ENCODE measurements at places on chromosomes 1 and 21.
A peak's percentile ranks its signal among the peaks of the same experiment; 100 is the strongest.

- DNase-seq, result no peak
Measured at GRCh38 chr1:213119794-213120193, 68.8 kb downstream of the RPS6KC1 start.

GRCh38 chr1:166738873-166739272, 100.4 kb upstream of the POGK start:
- no peak for DNase-seq

- no peak for DNase-seq
Measured at GRCh38 chr1:234476172-234476571, 2.8 kb downstream of the TARBP1 start.

GRCh38 chr1:35894183-35894582, 11.2 kb downstream of the AGO1 start:
- no peak for DNase-seq

GRCh38 chr1:59947047-59947938, 20.7 kb upstream of the CYP2J2 start:
- peak; percentile 13 for DNase-seq

- DNase-seq, result peak; percentile 38
Measured at GRCh38 chr1:119966020-119966419, 69.7 kb upstream of the ADAM30 start.

GRCh38 chr1:184803180-184803492, 48.5 kb upstream of the EDEM3 start:
- no peak for DNase-seq

DNA sequence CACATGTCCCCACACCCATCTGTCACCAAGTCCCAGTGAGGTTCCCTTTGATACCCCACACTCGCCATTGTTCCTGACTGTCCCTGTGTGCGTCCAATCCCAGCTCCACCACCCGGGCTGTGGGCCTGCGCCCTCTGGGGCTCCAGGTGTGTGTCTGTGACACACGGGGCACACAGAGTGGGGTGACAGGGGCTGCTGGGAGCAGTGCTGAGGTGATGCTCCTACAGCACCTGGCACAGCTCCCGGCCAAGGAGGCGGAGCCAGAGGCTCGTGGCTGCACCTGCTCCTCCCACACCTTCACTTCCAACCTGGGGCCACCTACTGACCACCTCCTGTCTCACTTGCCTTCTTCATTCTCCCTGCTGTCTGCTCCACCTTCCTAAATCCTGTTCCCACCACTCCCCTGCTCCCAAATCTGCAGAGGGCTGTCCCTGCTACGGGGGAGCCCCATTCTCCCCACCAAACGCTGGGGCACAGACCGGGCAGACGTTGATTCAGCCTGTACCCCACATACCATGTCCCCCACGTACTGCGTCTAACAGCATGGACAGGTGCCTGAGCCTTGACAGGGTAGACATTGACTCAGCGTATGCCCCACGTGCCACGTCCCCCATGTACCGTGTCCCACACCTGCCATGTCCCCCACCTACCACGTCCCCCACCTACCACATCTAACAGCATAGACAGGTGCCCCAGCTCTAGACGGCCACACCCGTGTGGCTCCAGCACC, 16.4 kb downstream of the WDR4 start:
- no peak for DNase-seq

- no peak for DNase-seq
Measured at GRCh38 chr21:43781846-43782245, 5.7 kb upstream of the CSTB start.

- no peak for DNase-seq
Measured at GRCh38 chr1:91897016-91897415, 11.1 kb upstream of the TGFBR3 start.

DNA sequence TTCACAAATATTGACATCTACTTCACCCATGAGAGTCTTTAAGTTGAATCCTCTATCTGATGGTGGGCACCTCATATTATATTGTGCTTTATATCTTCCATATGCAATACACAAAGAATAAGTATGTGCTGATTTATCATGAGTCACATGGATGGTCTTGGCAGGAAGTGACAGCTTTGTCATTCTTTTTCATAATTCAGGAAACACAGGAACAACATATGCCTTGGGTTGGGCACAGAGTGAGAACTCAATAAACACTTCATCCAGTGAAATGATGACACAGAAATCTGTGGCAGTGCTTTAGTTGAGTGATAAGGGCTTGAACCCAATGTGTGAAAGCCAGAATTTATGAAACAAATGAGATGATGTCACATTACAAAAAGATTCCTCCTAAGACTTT, 41.2 kb downstream of the GADD45A start:
- no peak for DNase-seq

DNA sequence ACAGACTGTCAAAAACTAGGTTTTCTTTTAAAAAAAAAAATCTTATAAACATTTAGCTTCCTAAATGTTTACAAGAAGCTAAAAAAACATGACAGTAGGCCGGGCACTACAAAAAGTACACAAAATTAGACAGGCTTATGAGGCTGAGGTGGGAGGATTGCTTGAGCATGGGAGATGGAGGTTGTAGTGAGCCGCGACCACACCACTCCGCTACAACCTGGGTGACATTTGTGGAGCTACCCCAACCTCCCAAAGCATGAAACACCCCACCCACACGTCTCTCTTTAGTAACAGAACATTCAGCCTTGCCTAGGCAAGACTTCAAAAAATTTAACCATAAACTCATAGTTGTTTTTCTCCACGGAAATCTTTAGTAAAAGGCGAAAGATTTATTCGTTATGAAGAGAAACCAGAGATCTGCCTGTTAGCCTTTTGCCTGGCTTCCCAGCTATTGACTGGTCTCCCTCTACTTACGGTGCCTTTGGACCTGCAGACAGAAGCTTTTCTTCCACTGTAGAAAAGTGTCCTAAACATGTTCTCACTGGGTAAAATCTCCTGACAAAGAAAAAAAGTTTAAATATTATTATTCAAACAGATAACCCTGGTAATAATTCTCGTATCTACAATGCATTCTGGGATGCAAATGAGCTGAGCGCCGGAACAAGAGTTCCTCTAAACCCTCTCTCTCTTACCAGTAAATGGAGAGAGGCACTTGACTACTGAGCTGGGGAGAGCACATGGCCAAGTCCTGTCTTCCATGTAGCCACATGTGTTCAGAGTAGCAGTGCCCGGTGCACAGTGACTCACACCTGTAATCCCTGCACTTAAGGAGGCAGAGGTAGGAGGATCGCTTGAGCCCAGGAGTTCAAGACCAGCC, 9.2 kb downstream of the RNU5D-1 start:
- DNase-seq, result peak; percentile 81

DNA sequence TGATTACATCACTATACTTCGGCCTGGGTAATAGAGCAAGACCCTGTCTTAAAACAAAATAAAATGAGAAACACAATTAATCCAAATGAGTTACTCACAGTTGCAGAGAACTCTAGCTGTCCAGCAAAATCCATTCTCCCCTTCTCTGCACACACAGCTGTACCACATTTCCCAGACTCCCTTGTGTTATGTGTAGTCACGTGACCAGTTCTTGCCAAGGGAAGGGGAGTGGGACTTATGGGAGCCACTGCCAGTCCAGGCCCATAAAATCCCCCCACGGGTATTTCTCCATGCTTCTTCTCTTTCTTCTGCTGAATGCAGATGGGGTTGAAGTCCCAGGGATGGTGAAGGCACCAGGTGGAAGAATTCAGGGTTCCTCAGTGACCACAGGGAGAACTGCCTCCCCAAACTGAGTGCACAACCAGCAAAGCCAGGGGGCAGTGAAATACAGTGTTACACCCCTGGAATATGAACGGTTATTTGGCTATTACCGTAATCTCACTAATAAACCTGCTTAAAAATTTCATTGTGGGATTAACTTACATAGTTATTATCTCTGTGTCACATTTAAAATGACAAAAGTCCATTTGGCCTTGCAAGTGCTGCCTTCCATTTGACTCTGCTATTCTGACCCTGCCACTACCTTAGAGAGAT, 85.6 kb upstream of the FMN2 start:
- DNase-seq, result no peak

DNA sequence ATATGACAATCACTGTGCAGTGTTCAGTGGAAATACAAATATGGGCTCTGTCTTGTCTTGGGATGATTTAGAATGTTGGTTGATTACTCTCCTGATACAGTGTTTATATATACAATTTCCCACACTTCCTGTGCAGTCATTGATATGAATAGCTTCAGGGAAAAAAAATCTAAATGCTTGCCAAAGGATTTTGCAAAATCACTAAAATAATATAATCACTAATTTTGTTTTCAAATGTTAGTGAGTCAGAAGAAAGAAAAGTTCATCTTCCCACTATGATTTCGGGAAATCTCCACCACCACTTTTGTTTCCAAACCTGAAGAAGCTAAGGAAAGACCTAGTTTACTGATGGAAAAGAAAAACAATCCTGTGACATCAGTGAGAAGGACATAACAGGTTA, 32.1 kb upstream of the CHRM3 start:
- DNase-seq, result peak; percentile 38

- DNase-seq, result no peak
Measured at GRCh38 chr1:231678011-231678432, 51.4 kb downstream of the DISC1 start.

GRCh38 chr1:89996450-89997110, 1.7 kb downstream of the ZNF326 start:
- no peak for DNase-seq

DNA sequence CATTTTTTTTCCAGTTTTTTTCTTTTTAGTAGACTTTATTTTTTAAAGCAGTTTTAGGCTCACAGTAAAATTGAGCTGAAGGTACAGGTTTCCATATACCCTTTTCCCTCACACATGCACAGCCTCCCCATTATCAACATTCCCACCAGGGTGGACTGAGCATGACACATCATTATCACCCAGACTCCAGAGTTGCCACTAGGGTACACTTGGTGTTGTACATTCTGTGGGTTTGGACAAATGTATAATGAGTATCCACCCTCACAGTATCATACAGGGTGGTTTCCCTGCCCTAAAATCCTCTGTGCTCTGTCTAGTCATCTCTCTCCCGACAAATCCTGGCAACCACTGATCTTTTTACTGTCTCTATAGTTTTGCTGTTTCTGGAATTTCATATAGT, 3.0 kb upstream of the AIM2 start:
- DNase-seq, result no peak

GRCh38 chr1:119674835-119675289, 26.8 kb upstream of the ZNF697 start:
- DNase-seq, result peak; percentile 68

- DNase-seq, result peak; percentile 20
Measured at GRCh38 chr1:33903210-33903589, 39.3 kb downstream of the HMGB4 start.

DNA sequence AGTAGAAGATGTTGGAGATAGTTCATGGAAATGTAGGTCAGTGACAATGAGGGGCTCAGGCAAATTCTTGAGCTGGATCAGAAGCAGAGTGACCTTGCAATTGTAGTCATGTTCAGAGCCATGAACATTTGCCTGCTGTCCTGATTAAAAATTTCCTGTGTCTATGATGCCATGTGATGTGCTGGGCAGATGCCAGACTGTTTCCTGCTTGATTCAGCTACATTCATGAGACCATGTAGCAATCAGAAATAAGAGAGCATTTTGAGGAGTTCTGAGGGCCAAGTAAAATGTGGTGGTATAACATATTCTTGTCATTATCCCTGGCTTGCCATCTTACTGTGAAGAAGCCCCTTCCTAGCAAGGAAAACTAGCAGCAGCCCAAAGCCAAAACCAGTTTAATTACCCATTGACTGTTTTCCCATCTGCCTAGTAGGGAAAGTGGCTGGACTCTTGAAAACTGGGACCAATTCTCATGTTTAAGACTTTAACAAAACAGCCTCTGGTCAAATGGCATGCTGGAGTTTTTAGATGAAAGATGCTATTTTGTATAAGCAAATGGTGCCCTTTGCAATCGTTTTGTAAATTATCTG, 118.3 kb downstream of the NOS1AP start:
- DNase-seq, result no peak

DNA sequence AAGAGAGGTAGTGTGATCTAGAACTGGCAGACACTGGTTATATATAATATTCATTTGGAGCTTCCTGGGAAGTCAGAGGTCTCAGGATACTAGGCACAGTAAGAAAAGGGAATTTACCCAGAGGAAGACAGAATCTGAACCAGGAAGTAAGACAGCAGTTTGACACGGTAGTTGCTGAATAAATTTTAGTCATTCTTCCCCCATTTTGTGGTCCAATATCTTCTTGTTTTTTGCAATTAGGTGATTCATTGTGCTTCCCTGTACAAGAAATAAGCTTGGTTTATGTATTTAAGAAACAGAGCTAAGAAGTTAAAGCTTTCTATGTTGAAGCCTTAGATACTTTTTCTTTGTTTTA, 1.3 kb downstream of the TMEM167B start:
- no peak for DNase-seq

GRCh38 chr1:227317523-227318015, 723 bp downstream of the CDC42BPA start:
- no peak for DNase-seq

DNA sequence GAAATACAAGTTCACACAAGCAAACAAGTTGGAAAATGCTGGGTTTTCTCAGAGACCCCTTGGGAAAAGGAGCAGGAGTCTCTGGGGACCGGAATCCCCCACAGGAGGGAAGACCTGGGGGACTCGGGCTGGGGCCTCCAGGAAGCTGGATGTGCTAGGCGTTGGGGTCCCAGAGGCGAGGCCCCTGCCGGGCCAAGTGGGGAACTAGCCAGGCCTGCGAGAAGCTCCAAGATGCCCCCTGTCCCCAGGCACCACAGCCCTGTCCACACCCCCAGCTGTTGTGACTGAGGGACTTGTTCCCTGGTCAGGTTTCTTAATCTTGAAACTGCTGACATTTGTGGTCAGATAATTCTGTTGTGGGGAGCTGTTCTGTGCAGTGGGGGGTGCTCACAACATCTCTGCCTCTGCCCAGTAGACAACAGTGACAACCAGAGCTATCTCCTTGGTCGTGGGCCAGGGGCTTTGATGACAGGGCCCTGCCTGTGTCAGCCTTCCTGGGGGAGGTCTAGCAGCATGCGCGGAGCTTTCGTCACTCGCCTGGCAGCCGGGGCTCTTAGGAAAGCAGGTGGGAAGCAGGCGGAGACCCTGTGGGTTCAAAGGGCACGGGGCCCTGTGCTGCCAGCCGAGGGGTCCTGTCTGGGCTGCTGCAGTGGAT, 126.4 kb upstream of the ARHGEF16 start:
- DNase-seq, result no peak

GRCh38 chr1:41350055-41350378, 11.2 kb upstream of the FOXO6 start:
- no peak for DNase-seq

- DNase-seq, result no peak
Measured at GRCh38 chr1:6860401-6860800, 75.1 kb downstream of the CAMTA1 start.

- DNase-seq, result no peak
Measured at GRCh38 chr1:183390561-183390960, 27.6 kb downstream of the NMNAT2 start.

GRCh38 chr1:34268311-34268954, 91.7 kb downstream of the C1orf94 start:
- peak; percentile 95 for DNase-seq
